ENCODE measurements at places on chromosomes 11 and 22.

GRCh38 chr22:29165321-29166060 is 40.2 kb upstream of the EMID1 start:
- no peak for DNase-seq

GRCh38 chr11:58562375-58562800 is 13.3 kb downstream of the LPXN start:
- DNase-seq = no peak

DNA sequence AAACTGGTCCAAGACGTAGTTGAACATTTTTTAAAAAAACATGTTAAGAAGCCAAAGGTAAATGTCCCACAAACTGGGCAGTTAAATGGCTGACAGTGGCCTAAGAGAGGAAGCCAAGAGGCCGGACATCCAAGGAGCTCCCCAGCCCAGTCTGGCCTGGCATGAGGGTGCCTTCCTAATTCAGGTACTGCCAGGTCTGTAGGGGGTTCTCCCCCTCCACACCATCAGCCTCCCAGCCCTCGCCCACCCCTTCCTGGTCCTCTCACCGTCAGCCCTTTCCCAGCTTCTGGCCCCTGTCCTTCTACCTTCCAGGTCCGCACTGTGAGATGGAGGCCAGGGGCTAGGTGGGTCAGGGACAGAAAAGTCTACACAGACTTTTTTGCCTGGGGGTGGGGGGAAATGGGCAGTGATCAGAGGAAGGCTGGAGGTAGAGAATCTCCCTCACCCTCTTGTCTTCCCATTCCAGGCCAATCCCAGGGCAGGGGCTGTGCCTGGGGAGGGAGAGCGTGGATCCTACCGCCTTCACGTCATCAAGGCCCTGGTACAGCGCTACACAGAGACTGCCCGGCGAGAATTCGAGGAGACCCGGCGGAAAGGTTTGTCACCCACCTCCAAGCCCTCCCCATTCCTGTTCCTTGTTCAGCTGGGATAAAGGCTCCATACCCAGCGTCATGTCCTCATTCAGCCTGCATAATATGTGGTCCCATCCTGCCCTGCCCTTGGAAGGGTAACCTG is 6.0 kb downstream of the ART5 start:
- DNase-seq = no peak

DNA sequence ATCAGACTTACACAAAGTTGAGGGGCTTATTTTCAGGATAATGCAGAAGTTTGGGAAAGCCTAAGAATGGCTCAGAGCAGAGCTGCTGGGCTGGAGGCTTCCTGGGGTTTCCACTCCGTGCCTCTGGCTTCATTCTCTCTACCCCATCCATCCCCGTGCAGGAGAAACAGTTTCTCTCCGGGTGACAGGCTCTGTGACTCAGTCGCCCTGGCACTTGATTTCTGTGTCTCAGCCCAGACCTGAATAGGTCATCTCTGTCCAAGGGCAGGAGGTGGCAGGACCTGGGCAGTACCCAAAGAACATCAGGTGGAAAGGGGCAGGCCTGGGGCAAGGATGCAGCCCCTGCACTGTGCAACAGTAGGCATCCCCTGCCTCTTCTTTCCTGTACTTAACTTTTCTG is 38.4 kb upstream of the RTL6 start:
- no peak for DNase-seq

GRCh38 chr11:95835351-95835750 is 45.1 kb downstream of the CEP57 start:
- DNase-seq = no peak

GRCh38 chr11:72821221-72821919 is 7.2 kb downstream of the ATG16L2 start:
- DNase-seq = no peak

DNA sequence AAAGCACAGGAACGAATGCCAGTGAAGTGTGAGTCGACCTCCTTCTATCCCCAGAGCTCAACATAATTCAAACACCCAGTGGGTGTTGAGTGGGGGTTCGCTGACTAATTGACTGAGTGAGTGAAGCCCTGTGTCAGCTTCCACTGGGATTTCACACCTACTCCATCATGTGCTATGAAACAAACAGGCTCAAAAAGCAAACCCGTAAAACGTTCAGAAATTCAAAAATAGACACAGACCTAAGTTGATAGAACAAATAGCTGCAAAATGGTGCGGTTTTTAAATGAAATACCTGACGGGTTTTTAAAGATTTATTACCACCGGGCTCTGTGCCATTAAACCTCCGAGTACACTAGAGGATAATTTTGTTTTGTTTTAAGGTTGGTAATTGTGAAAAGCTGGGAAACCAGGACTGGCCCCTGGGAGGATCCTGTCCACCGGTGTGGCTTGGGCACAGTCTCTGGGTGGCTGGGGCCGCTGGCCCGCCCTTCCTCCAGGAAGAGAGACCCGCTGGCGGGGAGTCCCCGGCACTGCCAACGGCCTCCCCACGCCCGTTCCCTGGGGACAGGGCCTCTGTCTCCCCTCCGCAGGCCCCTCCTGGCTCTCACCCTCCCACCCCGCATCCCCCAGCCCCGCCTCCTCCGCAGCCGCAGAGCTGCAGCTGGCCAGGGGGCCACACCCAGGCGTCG is 13.6 kb downstream of the KCNJ5 start:
- no peak for DNase-seq

- DNase-seq = no peak
Measured at GRCh38 chr11:116862185-116862584, 24.8 kb upstream of the APOA1 start.

GRCh38 chr11:114612686-114613085 is 17.1 kb upstream of the NXPE4 start:
- DNase-seq = no peak

DNA sequence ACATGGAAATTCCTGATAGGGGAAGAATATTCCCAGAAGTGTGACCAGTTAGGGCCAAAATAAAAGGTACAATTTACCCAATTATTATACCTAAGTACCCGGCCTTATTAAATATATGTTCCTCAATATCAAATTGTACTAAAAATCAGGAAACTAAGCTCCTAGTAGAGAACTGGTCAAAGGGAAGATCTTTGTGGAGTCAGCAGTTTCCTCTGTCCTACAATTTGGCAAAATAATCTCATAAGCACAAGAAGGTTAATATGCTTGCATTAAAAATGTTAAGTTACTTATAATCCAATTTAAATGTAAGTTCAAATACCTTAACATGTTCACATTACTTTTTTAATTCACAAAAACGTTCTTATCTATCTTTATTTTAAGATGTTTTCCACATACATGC is 10.3 kb downstream of the TTC28 start:
- DNase-seq = no peak

GRCh38 chr11:120929664-120930154 is 94.2 kb upstream of the TBCEL start:
- no peak for DNase-seq

Measured in amygdala (tissue), 56 donors.